CD4-positive, alpha-beta T cell treated with Interleukin-2 at 100 ng/mL for 4 hours (primary cell): ENCODE measurements at places on chromosomes 11 and 22.

GRCh38 chr11:73759610-73760134 is 1.2 kb downstream of the RAB6A start:
- no peak for DNase-seq

- no peak for DNase-seq
Observed at GRCh38 chr22:47623066-47623762, 860.8 kb downstream of the TBC1D22A start.

DNA sequence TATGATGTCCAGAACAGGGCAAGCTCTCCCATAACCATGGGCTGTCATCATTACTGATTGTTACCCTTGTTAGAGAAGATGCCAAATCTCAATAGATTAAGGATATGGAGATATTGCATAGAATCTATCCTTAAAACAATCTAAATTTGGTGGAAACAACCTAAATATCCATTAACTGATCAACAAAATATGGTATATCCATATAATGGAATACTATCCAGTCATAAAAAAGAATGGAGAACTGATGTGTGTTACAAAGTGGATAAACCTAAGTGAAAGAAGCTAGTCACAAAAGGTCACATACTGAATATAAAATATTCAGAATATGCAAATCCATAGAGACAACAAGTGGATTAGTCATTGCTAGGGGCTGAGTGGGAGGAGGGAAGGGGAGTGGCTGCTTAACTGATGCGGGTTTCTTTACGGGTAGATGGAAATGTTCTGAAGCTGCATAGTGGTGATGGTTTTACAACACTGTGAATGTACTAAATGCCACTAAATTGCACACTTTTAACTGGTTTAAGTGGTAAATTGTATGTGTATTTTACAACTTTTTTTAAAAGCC is 36.1 kb upstream of the SMCO4 start:
- no peak for DNase-seq

DNA sequence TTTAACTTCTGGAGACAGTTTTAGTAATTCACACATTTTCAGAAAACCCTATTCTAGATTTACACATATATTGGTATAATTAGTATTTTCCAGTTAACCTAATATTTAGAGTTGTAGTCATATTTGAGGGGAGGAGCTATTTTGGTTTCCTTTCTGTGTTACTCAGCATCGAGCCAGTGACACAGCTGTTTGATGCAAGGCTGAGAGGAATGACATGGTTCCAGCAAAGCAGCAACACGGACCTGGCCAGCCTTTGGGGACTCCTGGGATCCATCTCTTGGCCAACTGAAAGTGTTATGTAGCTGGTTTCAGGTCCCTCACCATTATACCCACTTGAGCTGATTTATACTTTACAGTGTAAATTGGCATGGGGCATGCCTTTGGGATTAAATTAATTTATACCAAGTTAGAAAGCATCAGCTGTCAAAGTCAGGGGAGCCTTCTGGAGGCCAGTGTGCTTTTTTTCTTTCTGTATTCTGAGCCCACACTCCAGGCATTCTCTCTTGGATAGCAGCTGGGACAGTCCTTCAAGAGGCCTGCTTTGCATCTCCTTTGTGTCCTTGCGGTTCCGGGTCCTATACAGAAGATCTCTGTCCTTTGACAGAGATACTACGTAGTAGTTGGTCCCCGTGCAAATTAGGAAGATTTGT is 91.3 kb upstream of the SLC25A18 start:
- no peak for DNase-seq

GRCh38 chr22:17570851-17571631 is 7.7 kb downstream of the SLC25A18 start:
- no peak for DNase-seq
